ENCODE measurements at places on chromosomes 13 and 19.

- DNase-seq, result no peak
Observed at GRCh38 chr13:46529216-46529919, 23.6 kb upstream of the LRCH1 start.

DNA sequence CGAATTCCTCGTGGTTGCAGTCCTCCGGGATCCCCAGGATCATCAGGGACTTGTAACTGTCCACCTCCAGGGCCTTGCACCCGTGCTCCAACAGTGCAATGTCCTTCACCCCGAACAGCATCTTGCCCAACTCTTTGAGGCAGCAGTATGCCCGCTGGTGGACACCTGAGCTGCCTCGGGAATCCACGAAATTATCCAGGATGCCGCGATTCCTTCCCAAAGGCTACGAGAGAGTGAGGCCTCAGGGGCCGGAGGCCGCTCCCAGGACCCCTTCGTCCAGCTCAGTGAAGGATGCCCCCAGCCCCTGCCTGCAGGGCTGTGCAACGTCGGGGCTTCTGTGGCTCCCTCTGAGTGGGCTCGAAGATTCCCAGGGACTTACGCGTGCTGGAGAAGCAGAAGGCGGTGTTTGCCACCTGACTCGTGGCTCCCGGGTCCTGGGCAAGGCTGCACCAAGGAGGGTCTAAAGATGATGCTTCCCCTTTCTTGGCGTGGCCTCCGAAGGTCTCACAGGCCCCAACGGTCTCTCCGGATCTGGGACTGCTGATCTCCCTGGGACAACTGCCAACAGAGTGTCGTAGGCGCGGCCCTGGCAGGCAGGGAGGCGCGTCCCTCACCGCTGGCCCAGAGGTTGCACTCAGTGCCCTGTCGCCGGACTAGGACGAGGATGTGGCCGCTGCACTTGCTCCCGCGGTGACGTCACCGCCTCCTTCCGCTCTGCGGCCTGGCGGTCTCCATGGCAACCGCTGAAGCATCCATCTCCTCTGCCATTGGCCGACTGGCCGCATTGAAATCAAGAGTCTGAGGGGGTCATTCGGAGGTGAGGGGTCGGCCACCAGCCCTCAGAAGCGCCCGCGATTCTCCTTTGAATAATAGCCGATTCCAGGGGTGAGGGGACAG lies at the start of gene PNMA8C:
TSS of gene PNMA8C (minus strand) at position 698 of the 897 bp plus-strand sequence. CDS start at position 121, 577 bp downstream.
- DNase-seq, result peak; percentile 70

DNA sequence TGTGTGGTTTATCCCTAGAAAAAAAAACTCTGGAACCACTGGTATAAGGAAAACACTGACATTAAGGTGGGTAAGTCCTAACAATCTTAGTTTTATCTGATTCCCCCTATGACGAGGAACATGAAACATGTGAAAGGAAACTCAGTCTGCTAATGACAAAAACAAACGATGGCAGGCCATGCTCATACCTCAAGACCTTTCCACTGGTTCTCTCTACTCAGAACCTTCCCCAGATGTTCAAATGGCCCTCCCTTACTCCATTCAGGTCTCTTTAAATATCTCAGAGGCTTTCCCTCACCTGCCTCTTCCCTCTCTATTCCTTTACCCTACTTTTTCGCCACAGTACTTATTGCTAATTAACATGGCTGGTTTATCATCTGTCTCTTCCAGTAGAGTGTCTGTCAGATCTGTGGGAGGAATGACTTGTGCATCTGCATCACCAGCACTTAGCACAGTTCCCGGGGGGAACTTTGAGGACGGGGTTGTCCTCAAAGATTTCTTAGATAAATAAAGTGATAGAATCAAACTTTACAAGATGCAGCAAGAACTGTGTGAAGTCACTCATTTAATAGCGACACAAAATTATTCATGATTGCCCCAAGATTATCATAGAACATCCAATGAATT lies 1.5 kb downstream of the TUBGCP3 start:
- no peak for DNase-seq

DNA sequence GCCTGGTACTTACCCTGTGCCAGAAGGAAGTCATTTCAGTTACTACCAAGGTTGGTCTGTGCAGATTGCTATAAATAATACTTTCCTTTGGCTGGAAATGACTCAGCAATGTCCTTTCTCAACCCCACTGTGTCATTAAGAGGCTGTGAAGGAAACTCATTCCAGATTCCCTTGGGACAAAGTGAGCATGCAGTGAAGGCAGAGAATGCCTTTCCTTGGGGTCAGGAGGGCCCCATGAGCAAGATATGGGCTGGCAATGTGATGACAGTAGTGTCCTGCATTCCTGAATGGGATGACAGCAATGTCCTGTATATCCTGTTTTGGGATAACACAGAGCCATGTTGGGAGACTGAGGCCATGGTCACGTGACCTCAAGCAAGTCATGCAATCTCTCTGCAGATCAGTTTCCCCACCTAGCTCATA lies 213.1 kb upstream of the TMTC4 start:
- no peak for DNase-seq

Measured in umbilical cord (tissue), 2 donors.